ENCODE measurements at places on chromosomes 5 and 9.

DNA sequence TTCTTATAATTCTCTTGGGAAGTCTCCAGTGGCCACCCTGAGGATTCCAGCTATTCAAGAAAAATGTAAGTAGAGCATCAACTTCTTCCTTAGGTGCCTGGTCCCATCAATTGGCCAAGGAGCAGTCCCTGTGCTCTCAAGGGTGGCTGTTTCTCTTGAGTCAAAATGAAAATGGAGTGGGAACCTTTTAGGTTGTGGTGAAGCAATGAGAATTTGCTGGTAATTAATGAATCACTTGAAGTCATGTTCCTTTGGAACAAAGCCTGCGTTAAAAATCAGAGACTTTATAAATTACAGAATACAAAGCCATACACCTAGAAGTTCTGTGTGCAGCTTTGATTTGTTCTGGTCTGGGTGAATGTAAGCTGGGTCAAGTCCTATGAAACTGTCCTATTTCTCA lies 48.9 kb downstream of the IL31RA start:
- no peak for DNase-seq

- DNase-seq: no peak
Measured at GRCh38 chr5:180376511-180376910, 23.4 kb upstream of the GFPT2 start.

DNA sequence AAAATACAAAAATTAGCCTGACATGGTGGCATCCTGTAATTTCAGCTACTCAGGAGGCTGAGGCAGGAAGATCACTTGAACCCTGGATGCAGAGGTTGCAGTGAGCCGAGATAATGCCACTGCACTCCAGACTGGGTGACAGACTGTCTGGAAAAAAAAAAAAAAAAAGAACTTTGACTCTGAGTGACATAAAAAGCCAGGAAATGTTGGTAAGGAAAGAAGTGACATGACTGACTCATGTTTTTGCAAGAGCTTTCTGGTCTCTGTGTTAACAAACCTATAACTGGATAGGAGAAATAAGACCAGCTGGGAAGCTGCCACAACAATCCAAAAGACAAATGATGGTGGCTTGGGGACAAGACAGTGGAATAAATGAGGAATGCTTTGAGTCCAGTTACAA lies 272.1 kb downstream of the HINT1 start:
- no peak for DNase-seq

DNA sequence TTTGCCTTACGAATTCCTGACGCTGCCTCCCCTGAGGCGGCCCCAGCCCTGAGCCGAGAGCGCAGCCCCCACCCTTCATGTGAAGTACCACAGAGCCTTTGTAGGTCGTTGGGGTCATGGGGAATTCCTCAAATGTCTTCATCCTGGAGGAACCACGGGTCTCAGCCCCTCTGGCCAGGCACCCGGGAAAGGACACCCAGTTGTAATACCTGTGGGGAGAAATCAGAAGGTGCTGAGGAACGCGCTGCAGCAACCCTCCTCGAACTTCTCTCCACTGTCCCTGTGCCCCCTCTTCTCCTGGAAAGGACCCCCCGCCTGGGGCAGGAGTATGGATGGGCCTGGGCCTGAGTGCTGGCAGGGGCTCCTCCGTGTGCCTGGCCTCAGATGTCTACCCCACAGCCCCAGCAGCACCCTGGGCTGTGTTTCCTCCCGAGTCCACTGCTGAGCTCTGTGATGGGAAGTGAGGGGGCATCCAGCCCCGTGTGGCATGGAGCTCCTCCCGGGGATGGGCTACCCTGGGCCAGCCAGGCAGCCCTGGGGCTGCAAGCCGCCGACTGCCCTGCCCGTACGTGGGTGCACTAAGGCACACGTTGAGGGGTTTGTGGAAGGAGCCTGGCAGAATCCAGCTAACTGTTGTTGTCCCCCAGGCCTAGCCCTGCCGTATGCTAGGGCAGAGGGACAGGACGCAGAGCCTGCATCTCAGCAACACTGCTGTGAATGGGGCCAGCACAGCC lies 18.7 kb upstream of the SCGB3A1 start:
- no peak for DNase-seq

Measured in stimulated activated CD4-positive, alpha-beta T cell treated with anti-CD3 and anti-CD28 coated beads, Interleukin-2, amount 100 ng/mL, for 4 hours (primary cell).